ENCODE measurements at places on chromosomes 4 and X. TPM values are rescaled to one million over a fixed set of nuclear protein-coding genes. Genes with fewer than 3 reads are reported as not detected.
A peak's percentile ranks its signal among the peaks of the same experiment; 100 is the strongest.

GRCh38 chr4:3220476-3221183, 28.3 kb upstream of the MSANTD1 start:
- no peaks in the 10 kb centered on the region for H3K27me3 ChIP-seq
- no peak for DNase-seq
- peaks cover 6% of the 10 kb centered on the region for H3K4me1 ChIP-seq
- no peak overlapping the region for H3K4me3 ChIP-seq

DNA sequence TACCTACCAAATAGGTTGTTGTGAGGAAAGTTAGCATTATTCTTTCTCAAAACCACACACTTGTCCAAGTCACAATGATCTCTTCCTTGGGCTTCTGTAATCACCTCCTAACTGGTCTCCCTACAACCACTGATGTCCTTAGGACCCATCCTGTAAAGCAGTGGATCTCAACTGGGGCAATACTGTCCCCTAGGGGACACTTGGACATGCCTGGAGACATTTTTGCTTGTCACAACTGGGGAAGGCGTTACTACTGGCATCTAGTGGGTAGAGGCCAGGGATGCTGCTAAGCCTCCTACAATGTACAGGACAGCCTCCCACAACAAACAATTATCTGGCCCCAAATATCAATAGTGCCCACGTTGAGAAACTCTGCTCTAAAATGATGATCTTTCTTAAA, 118.7 kb upstream of the AP1S2 start:
- peak; percentile 22 for DNase-seq
- H3K27ac ChIP-seq: no peak overlapping the region
- no peaks in the 10 kb centered on the region for H3K36me3 ChIP-seq
- no peaks in the 10 kb centered on the region for H3K4me1 ChIP-seq

- H3K36me3 ChIP-seq: no peaks in the 10 kb centered on the region
- no peak overlapping the region for H3K27ac ChIP-seq
- peaks cover 4% of the 10 kb centered on the region for H3K27me3 ChIP-seq
- H3K4me3 ChIP-seq: no peak overlapping the region
- no peaks in the 10 kb centered on the region for H3K4me1 ChIP-seq
These were observed 19.7 kb downstream of the SHOX start for GRCh38 chrX:650324-650723.

DNA sequence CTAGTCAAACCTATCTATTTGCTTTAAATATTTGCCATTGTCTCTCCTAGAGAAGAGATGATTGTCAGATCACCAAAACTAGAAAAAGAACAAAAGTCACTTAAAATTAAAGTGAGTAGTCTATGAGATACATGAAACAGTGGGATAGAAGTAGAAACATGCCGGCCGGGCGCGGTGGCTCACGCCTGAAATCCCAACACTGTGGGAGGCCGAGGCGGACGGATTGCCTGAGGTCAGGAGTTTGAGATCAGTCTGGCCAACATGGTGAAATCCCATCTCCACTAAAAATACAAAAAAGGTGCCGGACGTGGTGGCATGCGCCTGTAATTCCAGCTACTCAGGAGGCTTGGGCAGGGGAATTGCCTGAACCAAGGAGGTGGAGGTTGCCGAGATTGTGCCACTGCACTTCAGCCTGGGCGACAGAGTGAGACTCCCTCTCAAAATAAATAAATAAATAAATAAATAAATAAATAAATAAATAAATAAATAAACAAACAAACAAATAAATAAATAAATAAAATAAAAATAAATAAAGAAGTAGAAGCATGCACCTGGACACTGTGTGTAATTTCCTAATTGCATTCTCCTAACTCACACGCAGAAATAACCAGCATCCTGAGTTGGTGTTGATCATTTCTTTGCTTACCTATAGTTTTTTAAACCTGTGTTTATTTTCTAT, 299.5 kb downstream of the PDHA2 start:
- H3K27ac ChIP-seq: no peak overlapping the region
- H3K36me3 ChIP-seq: no peaks in the 10 kb centered on the region
- H3K4me1 ChIP-seq: no peaks in the 10 kb centered on the region
- no peaks in the 10 kb centered on the region for H3K27me3 ChIP-seq
- DNase-seq: no peak

- H3K4me1 ChIP-seq: peaks cover 8% of the 10 kb centered on the region
- H3K36me3 ChIP-seq: no peaks in the 10 kb centered on the region
- no peak for DNase-seq
- H3K27ac ChIP-seq: peak overlapping the region; percentile 82
- no peak overlapping the region for H3K4me3 ChIP-seq
These were observed 75.4 kb downstream of the FAT4 start for GRCh38 chr4:125390126-125390525.

DNA sequence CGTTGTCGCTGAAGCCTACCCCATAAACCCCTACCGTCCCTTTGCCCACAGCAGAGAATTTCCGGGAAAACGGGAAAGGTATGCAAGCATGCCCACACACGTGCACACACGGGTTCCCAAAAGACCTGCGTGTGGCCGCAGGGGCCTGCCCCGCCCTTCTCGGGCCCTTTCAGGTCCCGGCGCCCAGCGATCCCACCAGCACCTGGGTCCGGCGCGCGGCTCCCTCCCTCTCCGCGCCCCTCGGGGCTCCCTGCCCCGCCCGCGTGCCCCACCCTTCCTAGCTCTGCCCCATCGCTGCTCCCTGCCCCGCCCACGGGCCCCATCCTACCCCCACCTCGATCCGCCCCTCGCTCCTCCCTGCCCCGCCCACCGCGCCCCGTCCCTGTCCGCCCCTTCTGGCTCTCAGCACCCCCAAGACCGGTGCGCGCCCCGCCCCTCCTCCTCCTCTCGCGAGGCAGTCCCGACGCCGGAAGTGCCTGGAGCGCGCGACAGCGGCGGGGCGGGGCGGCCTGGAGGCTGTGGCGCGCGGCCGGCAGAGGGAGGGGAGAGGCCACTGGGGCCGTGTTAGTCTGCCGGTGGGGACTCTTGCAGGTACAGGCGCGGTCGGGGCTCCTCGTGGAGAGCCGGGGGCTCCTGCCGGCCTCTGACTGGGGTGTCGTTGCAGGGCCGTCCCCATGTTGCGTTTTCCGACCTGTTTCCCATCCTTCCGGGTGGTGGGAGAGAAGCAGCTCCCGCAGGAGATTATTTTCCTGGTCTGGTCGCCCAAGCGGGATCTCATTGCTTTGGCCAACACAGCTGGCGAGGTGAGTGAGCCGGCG, at the start of gene ANAPC4:
Gene ANAPC4, plus strand, starts transcription at position 510 of the 818 bp plus-strand sequence. Its CDS starts 165 bp downstream, at position 675.
- no peaks in the 10 kb centered on the region for H3K27me3 ChIP-seq
- H3K27ac ChIP-seq: peak within 1 kb of the TSS; percentile 87
- H3K4me1 ChIP-seq: peaks cover 13% of the 10 kb centered on the region
- peak; percentile 95 for DNase-seq

DNA sequence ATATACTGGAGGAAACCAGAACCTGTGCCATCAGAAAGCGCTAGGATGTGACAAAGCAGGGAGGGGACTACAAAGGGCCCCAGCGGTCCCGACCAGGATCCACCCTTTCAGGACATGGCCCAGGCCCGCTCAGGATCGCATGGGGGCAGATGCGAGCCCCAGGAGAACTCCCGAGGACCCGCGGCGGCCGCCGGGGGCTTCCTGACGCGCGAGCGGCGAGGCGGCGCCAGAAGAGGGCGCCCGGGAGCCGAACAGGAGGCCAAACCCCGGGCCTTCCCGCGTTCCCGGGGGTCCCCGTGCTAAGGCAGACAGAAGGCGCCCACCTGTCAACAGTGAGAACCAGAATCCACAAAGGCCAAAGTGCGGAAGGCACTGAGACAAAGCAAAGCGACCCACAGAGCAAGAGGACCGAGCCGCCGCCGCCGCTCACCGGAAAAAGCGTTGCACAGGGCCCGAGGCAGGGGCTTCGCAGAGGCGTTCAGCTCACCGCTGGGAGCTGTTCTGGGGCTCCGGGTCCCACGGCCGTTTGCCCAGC, 7.3 kb upstream of the OPN1LW start:
- H3K4me1 ChIP-seq: no peaks in the 10 kb centered on the region
- H3K27ac ChIP-seq: no peak overlapping the region
- H3K36me3 ChIP-seq: no peaks in the 10 kb centered on the region
- peaks cover 6% of the 10 kb centered on the region for H3K27me3 ChIP-seq

The AMTN gene
- polyA plus RNA-seq: not detected

DNA sequence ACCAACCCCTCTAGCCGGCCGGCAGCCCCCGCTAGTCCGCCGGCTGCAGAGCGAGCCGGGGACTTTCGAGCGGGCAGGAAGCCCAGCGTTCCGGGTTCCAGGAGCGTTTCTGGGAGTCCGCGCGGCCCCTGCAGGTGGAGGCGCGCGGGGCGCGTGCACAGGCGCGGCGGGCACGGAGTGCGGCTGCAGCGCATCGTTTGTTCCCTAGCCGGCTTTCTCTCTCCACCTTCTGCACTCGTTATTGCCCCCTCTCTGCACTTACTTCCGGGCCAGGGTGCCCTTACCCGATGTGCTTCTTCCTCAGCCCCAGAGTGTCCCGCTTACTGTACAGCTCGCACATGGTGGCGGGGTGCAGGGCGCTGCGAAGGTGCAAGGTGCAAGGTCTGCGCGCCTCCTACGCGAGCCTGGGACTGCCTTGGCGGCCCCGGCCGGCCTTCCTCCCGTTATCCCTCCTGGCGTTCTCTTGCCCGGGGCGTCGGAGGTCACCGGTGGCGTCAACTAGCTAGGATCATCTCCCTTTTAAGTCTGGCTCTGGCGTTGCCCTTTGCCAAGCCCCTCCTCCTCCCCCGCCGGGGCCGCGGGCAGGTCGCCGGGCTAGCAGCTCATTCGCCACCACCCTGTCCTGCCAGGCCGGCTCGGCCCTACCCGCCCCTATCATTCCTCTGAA, at the start of gene ETNPPL:
Gene ETNPPL, minus strand, starts transcription at position 495 of the 667 bp plus-strand sequence. Its CDS starts 155 bp downstream, at position 340.
- H3K27me3 ChIP-seq: no peaks in the 10 kb centered on the region
- H3K4me3 ChIP-seq: peak within 1 kb of the TSS; percentile 29
- no peaks in the 10 kb centered on the region for H3K36me3 ChIP-seq
- H3K27ac ChIP-seq: no peak within 1 kb of the TSS
- peaks cover 14% of the 10 kb centered on the region for H3K4me1 ChIP-seq

The BTC gene
- 3.6 TPM for polyA plus RNA-seq

GRCh38 chr4:1572521-1572920, 111.6 kb downstream of the FAM53A start:
- no peaks in the 10 kb centered on the region for H3K4me1 ChIP-seq
- H3K27me3 ChIP-seq: no peaks in the 10 kb centered on the region
- no peak overlapping the region for H3K27ac ChIP-seq
- no peaks in the 10 kb centered on the region for H3K36me3 ChIP-seq
- DNase-seq: no peak

- peak; percentile 36 for DNase-seq
- no peak overlapping the region for H3K4me3 ChIP-seq
- peaks cover 6% of the 10 kb centered on the region for H3K27me3 ChIP-seq
These were observed 125.4 kb upstream of the DMD start for GRCh38 chrX:33336783-33337182.

The SMAD1 gene
- 3.7 TPM for polyA plus RNA-seq

The UGT2B15 gene
- polyA plus RNA-seq: not detected

- DNase-seq: no peak
- H3K36me3 ChIP-seq: no peaks in the 10 kb centered on the region
- H3K4me1 ChIP-seq: no peaks in the 10 kb centered on the region
- no peak overlapping the region for H3K4me3 ChIP-seq
- no peak overlapping the region for H3K27ac ChIP-seq
These were observed 6.4 kb downstream of the BMX start for GRCh38 chrX:15507005-15507404.

The SHOX gene
- not detected for polyA plus RNA-seq

DNA sequence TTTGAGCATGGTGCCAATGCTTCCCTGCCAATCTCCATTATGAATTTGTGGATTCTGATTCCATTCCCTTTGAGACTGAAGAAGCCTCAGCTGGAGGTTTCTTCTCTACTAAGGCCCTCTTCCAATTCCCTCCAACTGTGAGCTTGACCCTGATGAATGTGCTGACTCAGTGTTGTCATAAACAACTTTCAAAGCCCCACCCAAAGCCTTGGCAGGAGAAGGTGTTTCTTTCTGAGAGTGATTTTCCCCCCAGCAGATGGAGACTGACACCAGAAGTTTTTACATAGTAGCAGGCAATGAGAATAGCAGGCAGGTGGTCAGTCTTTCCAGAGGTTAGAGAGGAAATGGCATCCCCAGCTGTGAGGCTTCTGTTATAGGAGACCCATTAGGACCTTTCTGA, 53.1 kb downstream of the OCRL start:
- H3K27me3 ChIP-seq: peaks cover 2% of the 10 kb centered on the region
- H3K36me3 ChIP-seq: peaks cover 8% of the 10 kb centered on the region
- H3K27ac ChIP-seq: no peak overlapping the region
- no peak overlapping the region for H3K4me3 ChIP-seq

The GAGE13 gene
- not detected for polyA plus RNA-seq

GRCh38 chr4:80026100-80026499, 46.9 kb downstream of the ANTXR2 start:
- H3K27ac ChIP-seq: no peak overlapping the region
- peaks cover 20% of the 10 kb centered on the region for H3K36me3 ChIP-seq
- peaks cover 6% of the 10 kb centered on the region for H3K4me1 ChIP-seq
- H3K4me3 ChIP-seq: no peak overlapping the region

- H3K4me1 ChIP-seq: no peaks in the 10 kb centered on the region
- no peak for DNase-seq
- H3K27ac ChIP-seq: no peak within 1 kb of the TSS
- no peaks in the 10 kb centered on the region for H3K27me3 ChIP-seq
- no peak within 1 kb of the TSS for H3K4me3 ChIP-seq
These were observed at the start of gene SLC25A31 for GRCh38 chr4:127730142-127730913. TSS of gene SLC25A31 (plus strand) at chr4:127730400. CDS start at chr4:127730546, 146 bp downstream.
